ENCODE measurements at places on chromosomes 4 and X. TPM values are rescaled to one million over a fixed set of nuclear protein-coding genes. Genes with fewer than 3 reads are reported as not detected.

DNA sequence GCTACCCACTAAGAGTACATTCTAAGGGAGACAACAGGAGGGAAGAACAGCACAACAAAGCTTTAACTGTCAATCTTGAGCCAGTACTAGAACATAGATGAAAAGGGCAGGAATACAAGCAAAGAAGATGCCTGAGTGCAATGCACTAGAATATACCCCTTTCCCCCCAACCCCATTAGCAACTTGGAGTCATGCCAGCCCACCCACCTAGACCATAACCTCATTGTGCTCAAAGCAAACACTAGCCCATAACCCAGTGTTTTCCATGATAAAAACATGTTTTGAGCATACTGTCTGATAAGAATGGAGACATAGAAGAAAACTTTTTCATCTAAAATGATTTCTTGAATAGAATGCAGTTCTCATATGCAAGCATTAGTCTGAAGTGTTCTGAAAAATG lies 183.2 kb downstream of the RAP1GDS1 start:
- H3K27ac ChIP-seq: no peak overlapping the region
- H3K4me3 ChIP-seq: no peak overlapping the region
- H3K36me3 ChIP-seq: peaks cover 6% of the 10 kb centered on the region
- no peak for DNase-seq
- no peaks in the 10 kb centered on the region for H3K4me1 ChIP-seq

Gene CYLC1
- not detected for total RNA-seq

Gene VSIG1
- 8.2 TPM for total RNA-seq

DNA sequence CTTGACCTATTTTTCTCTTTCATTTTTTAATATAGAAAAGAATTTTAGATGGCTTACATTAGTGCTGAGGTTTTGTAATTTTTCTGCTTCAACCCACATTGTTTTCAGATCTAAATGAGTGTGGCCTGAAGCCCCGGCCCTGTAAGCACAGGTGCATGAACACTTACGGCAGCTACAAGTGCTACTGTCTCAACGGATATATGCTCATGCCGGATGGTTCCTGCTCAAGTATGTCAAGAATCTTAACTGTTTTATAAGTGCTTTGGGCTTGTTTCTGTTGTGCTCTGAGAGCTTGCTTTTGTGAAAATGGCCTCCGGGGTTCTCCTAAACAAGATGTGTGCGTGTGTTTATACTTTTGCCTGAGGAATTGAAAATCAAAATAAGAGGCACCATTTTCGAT lies 41.6 kb downstream of the NPNT start:
- no peak overlapping the region for H3K4me3 ChIP-seq
- no peaks in the 10 kb centered on the region for H3K4me1 ChIP-seq
- peaks cover 26% of the 10 kb centered on the region for H3K36me3 ChIP-seq
- DNase-seq: no peak
- no peak overlapping the region for H3K27ac ChIP-seq

Gene SUV39H1
- 4.4 TPM for total RNA-seq

Gene SLBP
- 30.5 TPM for total RNA-seq

- no peaks in the 10 kb centered on the region for H3K4me1 ChIP-seq
- DNase-seq: no peak
- no peak overlapping the region for H3K27ac ChIP-seq
These were observed 22.9 kb downstream of the ACOT9 start for GRCh38 chrX:23720117-23720677.

Gene GLRA2
- not detected for total RNA-seq

Gene CNKSR2
- 10.4 TPM for total RNA-seq

GRCh38 chr4:187127456-187127855 lies 403.8 kb upstream of the FAT1 start:
- no peak overlapping the region for H3K27ac ChIP-seq
- H3K27me3 ChIP-seq: no peaks in the 10 kb centered on the region
- H3K36me3 ChIP-seq: no peaks in the 10 kb centered on the region
- no peaks in the 10 kb centered on the region for H3K4me1 ChIP-seq

DNA sequence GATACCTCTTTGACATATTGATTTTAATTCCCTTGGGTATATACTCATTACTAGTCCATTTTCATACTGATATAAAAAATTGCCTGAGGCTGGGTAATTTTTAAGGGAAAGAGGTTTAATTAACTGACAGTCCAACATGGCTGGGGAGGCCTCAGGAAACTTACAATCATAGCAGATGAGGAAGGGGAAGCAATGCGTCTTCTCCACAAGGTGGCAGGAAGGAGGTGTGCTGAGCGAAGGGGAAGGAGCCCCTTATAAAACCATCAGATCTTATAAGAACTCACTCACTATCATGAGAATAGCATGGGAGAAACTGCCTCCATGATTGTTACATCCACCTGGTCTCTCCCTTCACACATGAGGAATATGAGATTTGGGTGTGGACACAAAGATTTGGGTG lies 42.4 kb downstream of the MSX1 start:
- no peaks in the 10 kb centered on the region for H3K36me3 ChIP-seq
- DNase-seq: no peak
- H3K4me1 ChIP-seq: no peaks in the 10 kb centered on the region
- H3K4me3 ChIP-seq: no peak overlapping the region

DNA sequence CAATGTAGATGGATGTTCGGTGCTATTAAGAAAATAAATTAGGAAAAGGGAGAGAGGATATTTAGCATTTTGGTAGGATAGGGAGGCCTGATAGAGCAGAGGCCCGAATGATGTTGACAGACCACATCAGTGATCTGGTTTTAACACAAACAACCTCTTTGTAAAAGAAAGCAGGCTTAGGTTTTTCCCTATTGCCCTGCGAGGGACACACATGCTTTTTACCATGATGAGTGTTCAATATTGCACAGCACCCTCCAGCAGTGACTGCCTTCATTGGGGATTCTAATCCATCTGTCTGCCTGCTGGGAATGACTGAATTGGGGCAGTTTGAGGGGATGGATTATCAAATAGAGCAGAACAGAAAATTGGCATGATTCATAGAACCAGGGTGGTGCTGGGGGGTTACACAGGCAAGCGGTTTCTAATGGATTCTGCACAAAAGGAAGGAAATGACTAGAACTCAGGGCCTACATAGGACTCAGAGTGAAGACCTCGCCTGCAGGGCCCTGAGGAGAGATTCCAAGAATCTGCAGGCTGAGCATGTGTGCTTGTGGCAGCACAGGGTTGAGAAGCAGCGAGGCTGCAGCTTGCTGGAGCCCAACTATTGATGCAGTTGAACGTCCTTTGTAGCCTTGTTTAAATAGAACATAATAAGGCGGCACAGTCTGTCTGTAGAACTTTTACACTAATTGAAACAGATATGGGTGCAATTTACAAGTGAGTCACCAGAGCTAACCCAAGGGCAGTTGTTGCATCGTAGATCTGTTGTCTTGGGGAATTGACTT lies 58.0 kb downstream of the RHOH start:
- H3K27ac ChIP-seq: no peak overlapping the region
- H3K4me1 ChIP-seq: no peaks in the 10 kb centered on the region
- H3K27me3 ChIP-seq: no peaks in the 10 kb centered on the region
- H3K4me3 ChIP-seq: no peak overlapping the region

DNA sequence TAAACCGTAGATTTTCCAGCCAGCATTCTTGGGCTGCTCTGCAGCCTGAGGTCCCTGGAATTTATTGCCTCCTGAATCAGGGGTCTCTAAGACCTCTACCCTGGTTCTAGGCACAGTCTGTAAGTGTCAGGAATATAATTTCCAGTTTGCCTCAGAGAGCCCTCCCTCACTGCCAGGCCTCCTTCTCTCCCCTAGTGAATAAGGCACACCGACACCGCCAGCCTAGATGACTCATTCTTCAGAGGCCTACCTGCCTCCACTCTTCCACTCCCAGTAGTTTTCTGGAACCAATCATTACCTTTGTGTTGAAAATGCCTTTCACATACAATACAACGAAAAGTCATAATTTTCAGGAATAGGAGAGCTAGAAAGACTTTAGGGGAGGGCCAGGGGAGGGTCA lies 50.3 kb upstream of the ARHGEF9 start:
- no peaks in the 10 kb centered on the region for H3K36me3 ChIP-seq
- H3K27ac ChIP-seq: no peak overlapping the region
- no peaks in the 10 kb centered on the region for H3K27me3 ChIP-seq
- no peaks in the 10 kb centered on the region for H3K4me1 ChIP-seq
- no peak for DNase-seq

GRCh38 chr4:76716020-76716419 lies 181.9 kb downstream of the SOWAHB start:
- no peaks in the 10 kb centered on the region for H3K27me3 ChIP-seq
- peaks cover 4% of the 10 kb centered on the region for H3K36me3 ChIP-seq
- H3K27ac ChIP-seq: peak overlapping the region; percentile 62
- peaks cover 90% of the 10 kb centered on the region for H3K4me1 ChIP-seq
- no peak overlapping the region for H3K4me3 ChIP-seq

DNA sequence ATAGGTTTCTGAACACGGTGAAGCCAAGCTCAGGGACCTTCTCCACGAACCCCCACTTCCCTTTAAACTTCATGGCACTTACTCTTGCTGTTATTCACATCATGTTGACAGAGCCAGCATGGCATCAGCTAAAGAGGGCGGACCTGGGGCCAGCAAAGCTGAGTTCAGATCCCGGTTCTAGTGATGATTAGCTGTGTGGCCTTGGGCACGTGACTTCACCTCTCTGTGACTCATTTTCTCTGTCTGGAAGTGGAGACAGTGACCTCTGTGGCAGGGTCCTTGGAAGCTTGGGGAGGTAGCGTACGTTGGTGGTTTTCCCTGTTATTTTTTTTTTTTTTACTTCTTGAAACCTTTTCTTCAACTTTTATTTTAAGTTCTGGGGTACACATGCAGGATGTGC lies 13.4 kb downstream of the EVC start:
- H3K4me1 ChIP-seq: peaks cover 7% of the 10 kb centered on the region
- H3K27ac ChIP-seq: no peak overlapping the region
- peaks cover 11% of the 10 kb centered on the region for H3K36me3 ChIP-seq
- DNase-seq: no peak
- no peak overlapping the region for H3K4me3 ChIP-seq

DNA sequence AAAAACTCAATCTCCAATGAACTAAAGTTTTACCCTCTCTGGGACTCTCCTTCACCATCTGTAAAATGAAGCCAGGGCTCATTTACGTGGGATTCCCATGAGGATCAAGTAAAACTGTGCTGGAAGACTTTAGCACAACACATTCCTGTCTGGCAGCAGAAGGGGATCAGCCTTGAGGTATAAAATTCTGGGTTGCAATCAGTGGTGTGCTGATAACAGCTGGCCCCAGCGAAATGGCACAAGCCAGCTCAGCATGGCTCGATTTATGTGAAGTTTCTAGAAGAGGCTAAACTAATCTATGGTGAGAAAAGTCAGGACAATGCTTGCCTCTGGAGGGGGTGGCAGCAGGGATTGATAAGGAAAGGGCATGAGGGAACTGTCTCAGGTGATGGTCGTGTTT lies 28.4 kb downstream of the ZNF630 start:
- H3K27ac ChIP-seq: no peak overlapping the region
- no peaks in the 10 kb centered on the region for H3K27me3 ChIP-seq

Gene ART3
- not detected for total RNA-seq

DNA sequence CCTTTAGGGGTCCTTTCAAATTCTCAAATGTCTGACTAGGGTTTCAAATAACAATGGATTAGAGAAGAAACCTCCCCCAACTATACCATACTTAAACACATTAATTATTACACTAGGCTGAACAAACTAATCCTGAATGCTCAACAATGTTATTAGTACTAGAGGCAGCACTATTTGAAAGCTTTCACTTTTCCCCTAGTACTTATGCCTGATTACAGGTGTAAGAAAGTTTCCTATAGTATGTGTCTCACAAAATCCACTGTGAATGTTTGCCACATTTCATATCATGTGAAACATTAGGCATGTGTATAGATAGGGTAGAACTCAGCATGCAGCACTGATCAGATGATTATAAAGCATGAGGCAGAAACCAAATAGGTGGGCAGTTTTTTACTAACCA lies 336.2 kb downstream of the ZNF674 start:
- H3K36me3 ChIP-seq: no peaks in the 10 kb centered on the region
- H3K27ac ChIP-seq: no peak overlapping the region
- DNase-seq: no peak

GRCh38 chr4:10295301-10295700 lies 161.9 kb downstream of the ZNF518B start:
- DNase-seq: no peak
- H3K27me3 ChIP-seq: no peaks in the 10 kb centered on the region
- H3K27ac ChIP-seq: no peak overlapping the region
- H3K4me3 ChIP-seq: no peak overlapping the region
- H3K4me1 ChIP-seq: no peaks in the 10 kb centered on the region
- H3K36me3 ChIP-seq: no peaks in the 10 kb centered on the region

Gene NMU
- not detected for total RNA-seq

- no peaks in the 10 kb centered on the region for H3K36me3 ChIP-seq
- no peaks in the 10 kb centered on the region for H3K4me1 ChIP-seq
- no peak overlapping the region for H3K27ac ChIP-seq
- no peak overlapping the region for H3K4me3 ChIP-seq
- no peak for DNase-seq
These were observed 2.4 kb upstream of the TLR10 start for GRCh38 chr4:38785041-38785790.

GRCh38 chrX:49934729-49935128 lies 12.3 kb downstream of the CLCN5 start:
- DNase-seq: no peak
- H3K27me3 ChIP-seq: no peaks in the 10 kb centered on the region
- H3K4me1 ChIP-seq: no peaks in the 10 kb centered on the region
- H3K27ac ChIP-seq: no peak overlapping the region

DNA sequence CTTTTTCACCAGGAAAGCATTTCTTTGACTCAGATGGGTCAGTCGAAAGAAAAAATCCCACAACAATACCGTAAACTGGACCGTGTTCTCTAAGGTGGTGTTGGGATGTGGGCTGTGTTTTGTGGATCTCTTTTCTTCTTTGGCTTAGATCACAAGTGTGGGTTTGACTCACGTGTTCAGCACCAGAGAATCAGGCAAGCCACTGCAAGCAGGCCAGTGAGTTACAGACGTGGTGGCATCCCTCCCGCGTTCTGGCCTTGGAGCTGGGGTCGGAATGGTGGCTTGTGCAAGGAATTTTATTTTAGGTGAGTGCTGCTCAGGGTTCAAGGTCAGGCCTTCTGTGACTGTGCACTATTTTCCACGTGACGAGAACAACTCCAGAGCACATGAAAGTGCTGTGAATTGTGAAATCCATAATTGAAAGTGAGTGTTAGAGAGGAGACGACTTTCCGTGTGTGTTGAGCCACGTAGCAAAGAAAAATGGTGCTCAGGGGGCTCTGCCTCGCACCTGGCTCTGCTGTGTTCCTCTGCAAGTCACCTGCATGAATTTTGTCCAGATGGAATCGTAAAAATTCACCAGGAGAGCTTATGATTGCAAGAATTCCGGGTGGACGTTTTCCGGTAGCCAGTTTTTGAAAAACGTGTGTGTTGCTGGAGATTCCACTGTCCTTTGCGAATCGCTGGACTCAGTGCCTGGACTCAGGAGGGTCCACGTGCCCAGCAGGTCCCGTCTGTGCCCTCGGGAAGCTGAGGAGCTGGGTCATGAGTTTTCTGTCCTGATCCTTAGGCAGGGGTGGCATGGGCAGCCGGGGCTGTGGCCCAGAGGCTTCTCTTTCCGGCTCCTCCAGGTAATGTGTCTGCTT lies 33.6 kb upstream of the HGFAC start:
- peaks cover 8% of the 10 kb centered on the region for H3K4me1 ChIP-seq
- H3K27ac ChIP-seq: no peak overlapping the region
- no peaks in the 10 kb centered on the region for H3K36me3 ChIP-seq
- H3K27me3 ChIP-seq: no peaks in the 10 kb centered on the region
- no peak overlapping the region for H3K4me3 ChIP-seq
- no peak for DNase-seq

Gene USP17L28
- total RNA-seq: not detected

Gene SASH3
- total RNA-seq: 12.4 TPM
